ENCODE measurements at places on chromosomes 7 and 10. TPM values are rescaled to one million over a fixed set of nuclear protein-coding genes. Genes with fewer than 3 reads are reported as not detected.

Gene HHEX
- 8.6 TPM for polyA plus RNA-seq

Gene GNAT3
- polyA plus RNA-seq: not detected

Gene SH2D4B
- polyA plus RNA-seq: 0.17 TPM

Gene OR9A2
- not detected for polyA plus RNA-seq

Gene GRM3
- polyA plus RNA-seq: 0.15 TPM

- DNase-seq: no peak
These were observed 7.0 kb upstream of the KEL start for GRCh38 chr7:142969183-142969582.

- no peak for DNase-seq
These were observed 73.4 kb upstream of the LAMB4 start for GRCh38 chr7:108203537-108203936.

DNA sequence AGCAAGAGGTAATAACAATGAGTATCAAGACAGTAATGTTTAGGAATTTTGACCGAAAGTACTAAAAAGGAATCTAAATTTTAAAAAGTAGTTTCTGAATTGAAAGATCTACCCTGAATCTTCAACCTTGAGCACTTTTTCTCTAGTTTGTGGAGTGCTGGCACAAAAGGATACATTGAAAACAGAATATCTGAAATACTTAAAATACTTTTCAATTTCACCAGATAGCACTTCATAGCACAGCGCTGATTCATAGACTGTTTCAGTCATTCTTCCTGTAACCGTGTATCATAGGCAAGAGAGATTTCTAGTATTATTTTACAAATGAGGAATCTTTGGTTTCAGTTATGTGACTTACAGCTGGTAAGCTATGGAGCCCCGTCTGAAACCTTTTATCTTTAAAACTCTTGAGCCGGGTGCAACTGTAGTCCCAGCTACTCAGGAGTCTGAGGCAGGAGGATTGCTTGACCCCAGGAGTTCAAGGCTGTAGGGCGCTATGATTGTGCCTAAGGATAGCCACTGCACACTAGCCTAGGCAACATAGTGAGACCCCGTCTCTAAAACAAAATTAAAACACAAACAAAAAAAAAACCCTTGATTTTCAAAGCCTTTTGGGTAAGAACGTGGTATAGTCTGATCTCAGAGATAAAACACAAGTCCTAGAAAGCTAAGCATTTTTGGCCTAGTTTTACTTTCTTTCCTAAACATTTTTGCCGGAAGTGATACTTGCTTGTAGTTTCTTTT is 35.1 kb downstream of the FHIP2A start:
- no peak for DNase-seq

DNA sequence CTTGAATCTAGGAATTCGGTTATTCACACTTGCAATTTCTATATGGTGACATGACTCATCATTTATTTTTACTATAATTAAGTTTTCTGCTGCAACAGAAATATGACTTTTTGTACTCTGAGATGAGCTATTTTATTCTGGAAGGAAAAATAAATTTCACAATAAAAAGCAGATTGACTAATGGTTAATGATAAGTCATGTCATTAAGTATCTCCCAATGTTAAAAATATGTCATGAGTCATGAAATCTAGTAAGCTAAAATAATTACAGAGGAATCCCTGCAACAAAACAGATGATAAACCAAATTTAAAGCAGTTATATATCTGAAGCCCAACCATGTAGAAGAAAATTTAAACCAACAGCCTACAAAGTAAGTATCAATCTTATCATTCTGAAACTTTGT is 149.2 kb downstream of the CACNA2D1 start:
- DNase-seq: no peak

- DNase-seq: no peak
These were observed 93.1 kb downstream of the COBL start for GRCh38 chr7:51223505-51223904.

- no peak for DNase-seq
These were observed 34.5 kb downstream of the PPIF start for GRCh38 chr10:79381804-79382221.

DNA sequence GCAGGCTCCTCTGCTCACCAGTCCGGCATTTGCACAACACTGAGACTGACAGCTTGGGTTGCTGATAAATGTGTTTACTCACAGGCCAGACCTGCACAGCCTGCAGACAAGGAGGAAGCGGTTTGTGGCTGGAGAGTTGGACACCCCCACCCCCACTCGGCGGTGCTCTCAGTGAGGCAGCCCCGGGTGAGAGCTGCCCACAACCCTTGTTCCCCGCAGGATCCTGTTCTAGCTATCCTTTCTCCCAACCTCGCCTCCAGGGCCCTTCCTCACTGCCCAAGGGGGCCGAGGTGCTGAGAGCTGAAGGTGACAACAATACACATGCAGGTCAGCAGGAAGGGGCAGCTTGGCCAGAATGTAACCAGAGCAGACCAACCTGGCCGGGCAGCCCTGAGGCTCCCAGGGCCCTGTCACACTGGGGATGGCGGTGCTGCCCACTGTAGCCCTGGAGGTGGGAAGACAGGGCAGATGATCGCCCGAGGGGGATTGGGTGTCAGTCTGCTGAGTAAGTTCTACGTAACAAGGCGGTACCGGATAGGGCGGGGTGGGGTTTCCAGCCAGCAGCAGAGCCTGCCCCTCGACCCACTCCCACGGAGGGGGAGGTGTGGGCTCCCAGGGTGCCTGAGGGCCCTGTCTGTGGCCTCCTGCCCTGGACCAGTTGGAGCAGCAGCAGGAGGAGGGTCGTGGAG is 2.1 kb upstream of the ADAM8 start:
- DNase-seq: no peak

DNA sequence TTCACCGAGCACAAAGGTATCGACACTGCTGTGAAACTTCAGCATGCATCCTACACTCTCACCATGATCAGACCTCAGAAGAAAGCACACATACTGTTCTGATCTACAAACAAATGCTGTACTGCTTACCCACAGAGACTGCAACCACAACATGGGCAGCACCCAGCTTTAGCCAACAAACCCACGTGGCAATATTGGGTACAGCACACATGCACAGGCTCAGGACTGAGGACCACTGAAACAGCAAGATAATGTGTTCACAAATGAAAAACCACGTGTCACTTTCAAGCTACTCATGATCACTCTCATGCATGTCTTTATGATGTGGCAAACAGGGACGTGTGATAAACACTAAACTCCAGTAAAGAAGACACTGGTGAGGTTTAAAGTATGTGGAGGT is 119.3 kb upstream of the PTN start:
- no peak for DNase-seq

DNA sequence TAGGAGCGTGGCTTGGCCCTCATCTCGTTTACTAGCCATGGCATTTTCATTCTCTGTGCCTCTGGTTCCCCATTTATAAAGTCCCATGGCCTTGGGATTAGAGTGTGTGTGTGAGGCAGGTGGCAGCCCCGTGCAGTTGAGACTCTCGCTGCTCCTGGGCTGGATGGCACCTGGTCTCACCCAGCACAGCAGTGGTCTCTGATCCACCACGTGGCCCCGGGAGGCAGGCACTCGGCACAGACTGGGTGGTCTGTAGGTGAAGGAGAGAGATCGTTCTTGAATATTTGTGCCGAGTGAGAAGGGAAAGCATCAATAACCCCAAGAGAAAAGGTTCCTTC is 50.4 kb downstream of the CALML3 start:
- no peak for DNase-seq

DNA sequence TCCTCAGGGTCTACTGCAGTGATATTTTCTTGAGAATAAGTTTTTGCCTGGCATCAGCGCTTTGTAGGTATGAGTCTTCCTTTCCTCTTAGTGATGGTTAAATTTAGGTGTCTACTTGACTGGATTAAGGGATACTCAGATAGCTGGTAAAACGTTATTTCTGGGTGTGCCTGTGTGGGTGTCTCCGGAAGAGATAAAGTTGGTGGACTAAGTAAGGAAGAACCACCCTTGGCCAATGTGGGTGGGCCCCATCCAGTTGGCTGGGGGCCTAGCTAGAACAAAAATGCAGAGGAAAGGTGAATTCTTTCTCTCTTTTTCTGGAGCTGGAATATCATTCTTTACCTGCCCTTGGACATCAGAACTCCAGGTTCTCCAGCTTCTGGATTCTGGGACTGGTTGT is 138.8 kb downstream of the ADCYAP1R1 start:
- DNase-seq: no peak
